ENCODE measurements at places on chromosomes 2 and 18.

- DNase-seq, result peak; percentile 83
Observed at GRCh38 chr2:100820523-100821254, 750 bp downstream of the NPAS2 start.

DNA sequence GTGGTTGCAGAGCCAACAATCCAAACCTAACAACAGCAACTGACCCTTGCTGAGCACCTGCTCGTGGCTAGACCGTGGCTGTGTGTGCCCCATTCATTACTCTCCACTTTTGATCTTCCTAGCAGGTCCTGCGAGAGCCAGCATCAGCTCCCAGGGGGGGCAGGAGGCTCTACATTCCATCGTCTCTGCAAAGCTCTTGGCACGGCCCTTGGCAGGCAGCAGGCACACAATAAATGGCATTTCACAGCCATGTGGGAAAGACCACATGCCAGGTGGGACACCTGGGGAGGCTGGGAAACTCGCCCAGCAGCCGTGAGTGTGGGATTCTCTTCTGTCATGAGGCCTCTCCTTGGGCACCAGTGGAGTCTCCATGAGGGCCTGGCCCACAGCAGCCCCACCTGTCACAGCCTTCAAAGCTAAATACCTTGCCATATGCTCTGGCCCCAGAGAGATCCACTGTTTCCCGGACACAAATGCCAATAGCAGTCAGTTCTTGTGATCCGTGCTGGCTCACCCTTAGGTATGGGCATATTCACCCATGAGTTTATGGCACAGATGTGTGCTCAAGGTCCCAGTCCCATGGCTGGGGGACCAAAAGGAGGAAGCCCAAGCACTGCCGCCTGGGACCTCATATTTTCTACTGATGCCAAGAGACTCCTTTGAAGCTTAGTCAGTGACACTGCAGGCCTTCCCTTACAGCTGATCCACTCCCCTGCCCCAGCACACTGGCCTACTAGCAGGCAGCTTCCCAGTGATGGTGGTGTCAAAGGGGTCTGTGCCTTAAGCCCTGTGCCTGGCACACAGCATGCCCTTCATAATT, 6.8 kb upstream of the TEX51 start:
- DNase-seq, result no peak

- no peak for DNase-seq
Observed at GRCh38 chr2:113221846-113222245, 48.1 kb downstream of the PSD4 start.

DNA sequence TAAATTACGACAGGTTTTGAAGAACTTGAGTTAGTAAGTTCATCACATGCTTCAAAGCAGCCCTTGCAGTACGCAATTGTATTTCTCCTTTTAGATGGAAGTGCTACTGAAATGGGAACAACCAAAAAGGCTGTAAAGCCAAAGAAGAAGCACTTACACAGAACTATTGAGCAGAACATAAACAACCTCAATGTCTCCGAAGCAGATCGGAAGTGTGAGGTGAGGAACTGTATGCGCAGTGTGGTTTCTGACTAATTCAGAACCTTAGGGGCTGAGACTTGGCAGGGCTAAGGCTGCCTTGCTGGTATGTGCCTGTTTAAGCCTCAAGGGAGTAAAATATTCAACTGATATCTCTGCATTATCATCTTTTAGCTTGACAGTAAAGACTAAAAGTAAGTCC, 8.4 kb downstream of the NCAPH start:
- no peak for DNase-seq

GRCh38 chr2:174180726-174181236, 67.6 kb downstream of the OLA1 start:
- no peak for DNase-seq

DNA sequence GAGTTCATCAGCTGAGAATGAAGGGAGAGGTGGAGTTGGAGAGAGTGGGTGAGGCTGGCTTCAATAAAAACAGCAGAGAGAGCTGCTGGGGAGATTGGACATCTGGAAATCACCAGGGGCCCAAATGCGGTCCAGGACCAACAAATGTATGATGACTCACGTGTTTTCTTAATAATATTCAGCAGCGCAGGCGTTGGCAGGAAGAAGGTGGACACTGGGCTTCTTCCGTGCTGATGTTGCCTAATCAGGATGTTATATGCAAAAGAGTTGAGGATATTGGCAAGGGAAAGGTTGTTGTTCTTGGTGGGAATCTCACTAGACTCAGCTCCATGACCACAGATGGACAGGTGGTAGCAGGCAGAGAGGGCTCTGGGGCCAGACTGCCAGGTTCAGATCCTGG, 12.8 kb upstream of the PLA2R1 start:
- peak; percentile 91 for DNase-seq

DNA sequence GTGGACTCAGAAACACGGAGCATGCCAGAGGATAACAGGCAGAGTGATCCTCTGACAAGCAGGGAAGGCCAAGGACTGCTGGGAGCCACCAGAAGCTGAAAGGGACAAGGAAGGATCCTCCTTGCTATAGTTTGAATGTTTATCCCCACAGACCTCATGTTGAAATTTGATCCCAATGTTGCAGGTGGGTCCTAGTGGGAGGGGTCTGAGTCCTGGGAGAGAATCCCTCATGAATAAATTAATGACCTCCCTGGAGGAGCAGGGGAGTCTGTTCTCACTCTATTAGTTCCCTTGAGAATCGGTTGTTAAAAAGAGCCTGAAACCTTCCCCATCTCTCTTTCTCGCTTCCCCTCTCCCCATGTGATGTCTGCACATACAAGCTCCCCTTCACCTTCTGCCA, 124.4 kb downstream of the FBXO15 start:
- no peak for DNase-seq

- peak; percentile 71 for DNase-seq
Observed at GRCh38 chr2:215435870-215436704, at the start of gene FN1. TSS of gene FN1 (minus strand) at chr2:215436068. CDS start at chr2:215435802, 266 bp downstream.

- DNase-seq, result no peak
Observed at GRCh38 chr18:10590412-10590811, 64.6 kb downstream of the NAPG start.

DNA sequence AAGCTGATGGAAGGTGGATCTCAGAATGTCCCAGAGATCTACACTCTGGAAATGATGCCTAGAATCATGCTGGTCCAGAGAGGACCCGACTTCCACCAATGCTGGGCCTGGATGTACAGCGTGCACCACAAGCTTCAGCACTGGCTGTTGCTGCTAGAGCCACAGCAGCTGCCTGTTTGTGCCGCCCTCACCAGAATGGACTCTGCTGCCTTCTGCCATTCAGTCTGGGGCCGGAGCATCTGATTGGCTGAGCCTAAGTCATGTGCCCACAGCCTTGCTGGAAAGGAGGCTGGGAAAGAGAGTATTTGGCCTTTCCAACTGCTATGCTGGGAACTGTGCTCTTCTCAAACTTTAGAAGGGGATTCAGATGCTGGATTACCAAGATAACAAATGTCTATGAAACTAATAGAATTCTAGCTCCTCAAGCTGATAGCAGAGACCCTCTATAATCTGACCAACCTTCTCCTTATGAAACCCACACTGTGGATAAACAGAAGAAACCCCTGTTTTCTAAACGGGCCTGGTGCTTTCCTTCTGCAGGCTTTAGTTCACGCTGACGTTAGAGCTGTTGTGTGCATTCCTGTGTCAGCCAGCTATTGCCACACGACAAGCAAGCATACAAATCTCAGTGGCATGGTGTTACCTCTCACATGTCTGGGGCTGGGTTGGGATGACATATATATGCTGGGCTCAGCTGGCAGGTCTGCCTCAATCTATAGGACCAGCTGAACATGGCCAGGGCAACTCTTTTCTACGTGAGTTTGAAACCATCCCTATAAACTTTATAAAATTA, 4.1 kb upstream of the LOXHD1 start:
- DNase-seq, result no peak

- DNase-seq, result no peak
Observed at GRCh38 chr2:48048476-48049171, 142.3 kb upstream of the FBXO11 start.

DNA sequence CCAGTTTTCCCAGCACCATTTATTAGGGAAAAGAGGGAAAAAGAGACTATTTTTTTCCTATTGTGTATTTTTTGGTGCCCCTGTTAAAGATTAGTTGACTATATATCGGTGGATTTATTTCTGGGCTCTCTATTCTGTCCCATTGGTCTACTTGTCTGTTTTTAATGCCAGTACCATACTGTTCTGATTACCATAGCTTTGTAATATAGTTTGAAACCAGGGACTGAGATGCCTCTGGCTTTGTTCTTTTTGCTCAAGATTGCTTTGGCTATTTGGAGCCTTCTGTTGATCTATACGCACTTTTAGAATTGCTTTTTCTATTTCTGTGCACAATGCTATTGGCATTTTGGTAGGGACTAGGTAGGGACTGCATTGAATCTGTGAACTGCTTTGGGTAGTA, 151.7 kb downstream of the ADCYAP1 start:
- no peak for DNase-seq

DNA sequence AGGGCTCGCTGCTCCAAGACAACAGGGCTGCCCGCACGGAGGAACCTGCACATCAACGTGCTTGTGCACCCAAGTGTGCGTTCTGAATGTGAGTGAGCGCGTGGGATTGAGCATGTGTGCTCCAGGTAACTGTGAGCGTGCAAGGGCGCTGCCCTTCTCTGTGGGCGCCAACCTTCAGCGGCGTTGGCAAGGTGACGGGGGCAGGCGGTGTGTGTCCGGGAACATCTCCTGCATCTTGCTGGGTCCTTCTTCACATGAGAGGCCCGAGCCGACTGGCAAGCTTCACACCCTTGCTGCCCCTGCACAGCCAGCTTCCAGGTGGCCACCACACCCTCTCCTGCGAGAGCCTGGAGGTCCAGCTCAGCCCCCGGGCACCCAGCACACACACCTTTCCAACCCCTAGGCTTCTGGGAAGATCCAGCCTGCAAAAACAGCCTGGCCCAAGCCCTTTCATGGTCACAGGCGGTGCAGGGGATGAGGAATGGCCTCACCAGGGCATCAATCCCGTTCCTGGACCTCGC, 220.9 kb downstream of the HDAC4 start:
- DNase-seq, result no peak

DNA sequence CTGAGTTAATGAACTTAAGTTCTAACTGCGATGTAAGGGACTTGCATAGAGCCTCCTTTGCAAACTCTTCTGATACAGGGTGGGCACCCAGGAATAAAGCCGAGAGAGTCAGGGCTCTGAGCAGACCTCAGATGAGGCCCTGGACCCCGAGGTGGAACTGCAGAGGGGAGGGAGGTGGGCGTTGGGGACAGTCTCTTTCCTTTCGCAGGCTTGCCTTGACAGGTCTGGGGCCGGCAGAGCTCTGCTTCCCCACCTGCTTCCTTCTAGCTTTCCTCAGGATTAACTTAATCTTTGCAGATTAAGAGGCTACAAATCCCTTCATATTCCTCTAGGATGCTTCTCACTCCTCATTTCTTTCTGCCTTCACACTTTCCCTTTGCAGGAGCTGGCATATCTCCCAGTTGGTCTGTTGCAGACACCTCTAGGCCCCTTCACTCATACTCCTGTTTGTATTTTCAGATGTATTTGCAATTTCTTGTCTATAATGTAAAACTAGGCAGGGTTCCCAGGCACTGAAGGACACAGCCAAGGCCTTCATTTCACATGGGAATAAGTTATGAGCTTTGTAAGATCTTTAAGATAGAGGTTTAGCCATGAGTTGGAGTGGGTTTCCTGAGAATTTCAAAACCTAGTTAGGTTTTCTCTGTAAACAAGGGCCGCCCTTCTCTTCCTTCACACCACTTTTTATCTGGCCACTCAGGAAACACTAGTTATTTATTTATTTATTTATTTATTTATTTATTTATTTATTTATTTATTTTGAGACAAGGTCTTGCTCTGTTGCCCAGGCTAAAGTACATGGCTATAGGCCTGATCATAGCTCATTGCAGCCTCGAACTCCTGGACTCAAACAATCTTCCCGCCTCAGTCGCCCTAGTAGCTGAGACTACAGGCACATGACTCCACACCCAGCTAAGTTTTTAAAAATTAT, 70.9 kb downstream of the MTCL1 start:
- no peak for DNase-seq

DNA sequence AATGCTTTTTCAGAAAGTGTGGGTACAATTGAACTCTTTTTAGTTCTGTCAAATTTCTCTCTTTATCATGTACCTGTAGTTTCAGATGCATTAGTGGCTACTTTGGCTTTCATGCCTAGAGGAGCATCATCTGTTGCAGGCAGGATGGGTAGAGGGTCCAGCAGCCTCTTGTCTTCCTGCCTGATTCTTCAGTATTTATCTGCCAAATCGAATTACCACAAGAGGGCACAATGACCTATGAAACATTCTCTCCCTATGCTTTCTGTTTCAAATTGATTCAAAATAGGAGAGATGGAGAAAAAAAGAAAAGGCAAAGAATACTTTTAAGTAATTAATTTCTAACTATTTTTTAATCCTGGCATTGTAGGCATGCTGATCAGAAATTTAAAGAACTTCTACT, 477.2 kb downstream of the TRIB2 start:
- DNase-seq, result peak; percentile 40

- no peak for DNase-seq
Observed at GRCh38 chr18:54710074-54710899, 118.0 kb upstream of the RAB27B start.

DNA sequence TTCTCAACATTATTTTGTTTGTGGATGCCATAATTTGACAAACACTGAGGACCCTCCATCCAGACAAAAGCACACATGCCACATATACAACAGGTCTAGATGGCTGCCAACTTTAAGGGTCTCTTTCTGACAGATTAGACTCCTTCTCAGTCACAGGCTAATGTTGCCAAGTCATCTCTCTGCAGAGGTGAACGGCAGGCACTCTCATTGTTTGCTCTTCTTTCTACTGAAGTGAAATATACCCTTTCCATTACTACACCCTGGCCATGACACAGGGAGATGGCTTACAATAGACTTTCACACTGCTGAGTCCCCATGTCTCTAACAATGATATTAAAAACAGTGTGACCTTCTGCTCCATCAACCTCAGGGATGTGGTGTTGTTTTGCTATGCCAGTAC, 47.5 kb upstream of the ZNF397 start:
- no peak for DNase-seq

- DNase-seq, result no peak
Observed at GRCh38 chr2:1674276-1674675, 70.0 kb downstream of the PXDN start.

GRCh38 chr18:61596296-61596695, 263.1 kb downstream of the CDH20 start:
- peak; percentile 7 for DNase-seq

DNA sequence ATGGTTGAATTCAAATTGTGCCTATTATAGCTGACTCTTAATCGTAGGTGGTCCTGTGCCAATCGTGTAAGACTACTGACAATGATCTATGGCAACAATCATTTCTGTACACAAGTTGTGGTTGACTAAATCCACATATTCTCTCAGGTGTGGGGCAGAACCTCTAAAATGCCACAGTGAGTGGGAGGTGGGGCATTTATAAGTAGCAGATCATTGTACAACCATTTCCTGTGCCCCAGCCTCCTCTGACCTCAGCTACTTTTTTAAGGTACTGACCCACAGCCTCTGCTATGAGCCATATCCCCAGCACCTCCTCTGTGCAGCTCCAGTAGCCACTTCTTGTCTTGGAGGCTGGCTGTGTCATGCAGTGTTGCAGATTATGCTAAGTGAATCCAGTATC, 48.6 kb upstream of the RAPH1 start:
- DNase-seq, result peak; percentile 84

GRCh38 chr2:156800781-156801361, 364.7 kb downstream of the GPD2 start:
- DNase-seq, result peak; percentile 49

- no peak for DNase-seq
Observed at GRCh38 chr2:187377340-187377739, 70.7 kb downstream of the CALCRL start.

Data from epithelial cell of esophagus (primary cell).